Hematopoietic multipotent progenitor cell treated with erythropoietin and hydrocortisone succinate and interleukin-3 and kit ligand, for 4 days (in vitro differentiated cells): ENCODE measurements at places on chromosomes 6 and 20.

- no peak for DNase-seq
Observed at GRCh38 chr6:49522710-49523593, 23.2 kb downstream of the GLYATL3 start.

GRCh38 chr6:815348-815738 lies 122.4 kb upstream of the EXOC2 start:
- DNase-seq: no peak

DNA sequence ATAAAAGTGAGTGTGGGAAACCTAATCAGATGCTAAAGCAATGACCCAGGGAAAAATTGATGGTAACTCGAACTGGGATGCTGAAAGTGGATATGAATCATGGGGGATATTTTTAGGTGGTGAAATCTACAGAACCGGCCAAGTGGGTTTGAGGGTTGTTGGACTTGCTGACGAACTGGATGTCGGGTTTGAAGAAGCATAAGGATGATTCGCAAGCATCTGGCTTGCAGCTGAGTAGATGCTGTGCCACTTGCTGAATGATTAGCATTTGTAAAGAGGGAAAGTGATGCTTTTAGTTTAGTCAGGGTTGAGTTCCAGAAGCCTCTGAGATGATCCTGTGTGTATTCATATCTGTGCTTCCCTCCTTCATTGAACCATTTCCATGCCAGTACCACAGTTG lies 54.9 kb downstream of the UBR2 start:
- DNase-seq: no peak

- no peak for DNase-seq
Observed at GRCh38 chr6:156406099-156406498, 371.1 kb upstream of the ARID1B start.

DNA sequence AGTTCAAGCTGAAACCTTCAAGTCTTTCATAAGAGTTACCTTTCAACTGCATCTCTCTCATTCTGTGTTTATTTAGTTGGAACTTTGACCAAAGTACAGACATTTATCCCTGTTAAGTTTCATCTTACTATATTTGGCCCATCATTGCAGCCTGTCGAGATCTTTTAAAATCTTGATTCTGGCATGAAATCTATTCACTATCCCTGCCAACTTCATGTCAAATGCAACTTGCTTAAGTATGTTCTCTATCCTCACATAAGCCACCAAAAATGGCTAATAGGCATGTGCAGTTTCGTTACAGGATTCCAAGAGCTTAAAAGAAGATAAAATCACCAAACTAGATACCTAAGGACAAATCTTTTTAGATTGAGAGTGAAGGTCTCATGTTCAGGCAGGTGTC lies 117.5 kb upstream of the KCNQ5 start:
- no peak for DNase-seq

- DNase-seq: no peak
Observed at GRCh38 chr20:15288106-15288505, 950.7 kb upstream of the FLRT3 start.

GRCh38 chr20:32285621-32286371 lies 8.3 kb downstream of the KIF3B start:
- peak; percentile 93 for DNase-seq

- DNase-seq: no peak
Observed at GRCh38 chr20:19907326-19908056, 109.7 kb upstream of the NAA20 start.

GRCh38 chr6:120951258-120951657 lies 383.0 kb downstream of the TBC1D32 start:
- peak; percentile 31 for DNase-seq

GRCh38 chr6:118565311-118565960 lies 17.3 kb downstream of the PLN start:
- DNase-seq: peak; percentile 61

GRCh38 chr6:17984812-17985670 lies 2.4 kb downstream of the KIF13A start:
- DNase-seq: no peak

DNA sequence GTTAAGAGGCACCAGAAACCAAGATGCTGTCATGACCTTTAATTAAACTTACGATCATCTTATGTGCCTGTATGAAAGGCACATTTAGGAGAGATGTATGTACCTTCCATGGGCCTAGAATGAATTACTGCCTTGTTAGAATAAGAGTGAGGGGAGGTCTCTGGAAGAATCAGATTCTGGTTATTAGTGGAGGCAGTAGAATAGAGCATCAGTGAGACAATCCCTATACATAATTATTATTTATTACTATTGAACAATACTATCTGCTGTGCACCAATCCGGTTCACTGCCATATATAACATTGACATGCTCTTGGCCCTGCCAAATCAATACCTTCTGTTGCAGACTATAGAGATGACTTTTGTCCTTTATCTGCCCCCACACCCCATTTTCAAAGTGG lies 776.5 kb downstream of the DHX35 start:
- DNase-seq: no peak

- DNase-seq: no peak
Observed at GRCh38 chr6:118253741-118254140, 294.4 kb upstream of the PLN start.

DNA sequence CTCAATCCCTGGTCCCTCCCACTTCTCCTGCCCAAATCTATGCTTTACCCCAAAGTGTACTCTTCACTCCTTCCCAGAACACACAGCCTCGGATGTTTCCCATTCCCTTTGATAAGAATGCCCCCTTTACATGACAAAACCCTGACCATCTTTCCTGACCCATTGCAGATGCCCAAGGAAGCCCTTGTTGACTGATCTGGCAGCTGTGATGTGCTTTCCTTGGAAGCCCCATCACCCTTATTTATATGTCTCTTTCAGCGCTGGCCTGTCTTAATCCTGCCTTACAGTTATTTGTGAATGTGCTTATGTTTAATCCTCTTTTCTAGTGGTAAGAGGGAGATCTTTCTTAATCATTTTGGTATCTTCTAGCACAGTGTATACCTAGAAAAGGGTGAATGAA lies 523.1 kb downstream of the CD83 start:
- no peak for DNase-seq

- no peak for DNase-seq
Observed at GRCh38 chr20:38170826-38171674, 6.0 kb upstream of the TGM2 start.

DNA sequence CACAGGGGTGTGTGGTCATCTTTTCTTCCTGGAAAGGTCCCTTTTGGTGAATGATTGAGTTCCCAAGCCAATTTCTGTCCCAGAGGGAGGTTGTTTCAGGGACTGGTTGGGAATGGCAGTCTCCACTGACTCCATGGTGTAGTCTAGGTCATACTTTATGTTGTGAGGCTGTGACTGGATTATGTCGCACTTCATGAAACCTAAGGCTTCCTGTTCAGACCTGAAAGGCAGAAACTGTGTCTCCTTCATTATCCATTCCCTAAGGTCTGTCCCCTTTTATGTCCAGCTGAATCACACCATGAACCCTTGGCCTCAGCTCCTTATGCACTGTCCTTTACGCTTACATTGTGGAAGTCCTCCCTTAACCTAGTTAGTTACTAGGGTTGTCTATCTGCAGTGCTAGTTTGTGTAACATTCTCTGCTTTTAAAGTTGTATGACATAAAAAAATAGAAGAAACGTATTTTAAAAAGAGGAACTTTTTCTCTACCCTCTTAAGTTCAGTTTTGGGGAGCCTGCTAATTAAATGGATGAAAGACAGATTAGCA lies 191.3 kb downstream of the JARID2 start:
- DNase-seq: no peak

DNA sequence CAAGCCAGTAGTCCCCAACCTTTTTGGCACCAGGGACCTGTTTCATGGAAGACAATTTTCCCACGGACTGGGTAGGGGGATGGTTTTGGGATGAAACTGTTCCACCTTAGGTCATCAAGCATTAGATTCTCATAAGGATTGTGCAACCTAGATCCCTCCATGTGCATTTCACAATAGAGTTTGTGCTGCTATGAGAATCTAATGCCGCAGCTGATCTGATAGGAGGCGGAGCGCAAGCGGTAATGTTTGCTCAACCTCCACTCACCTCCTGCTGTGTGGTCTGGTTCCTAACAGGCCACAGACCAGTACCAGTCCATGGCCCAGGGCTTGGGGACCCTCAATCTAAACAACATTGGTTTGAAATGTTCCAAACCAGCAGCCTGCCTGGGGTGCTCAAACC lies 137.0 kb upstream of the STXBP5 start:
- DNase-seq: peak; percentile 38

DNA sequence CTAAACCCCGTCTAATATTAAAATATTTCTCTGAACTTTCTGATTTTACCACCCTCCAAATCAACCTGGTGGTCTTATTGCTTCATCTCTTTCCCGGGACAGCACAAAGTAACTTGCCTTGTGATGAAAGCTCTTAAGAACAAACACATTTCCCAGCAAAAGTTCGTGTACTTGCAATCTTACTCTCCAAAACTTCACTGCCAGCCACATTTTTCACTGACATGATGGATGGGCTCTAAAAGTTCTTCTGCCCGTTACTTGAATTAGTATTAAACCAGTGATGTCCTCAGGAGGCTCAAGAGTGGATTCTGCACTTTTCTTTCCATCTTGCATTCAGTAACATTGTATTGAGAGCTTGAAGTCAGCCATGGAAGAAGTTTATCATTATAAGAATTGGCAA lies 731.6 kb upstream of the GJE1 start:
- no peak for DNase-seq

DNA sequence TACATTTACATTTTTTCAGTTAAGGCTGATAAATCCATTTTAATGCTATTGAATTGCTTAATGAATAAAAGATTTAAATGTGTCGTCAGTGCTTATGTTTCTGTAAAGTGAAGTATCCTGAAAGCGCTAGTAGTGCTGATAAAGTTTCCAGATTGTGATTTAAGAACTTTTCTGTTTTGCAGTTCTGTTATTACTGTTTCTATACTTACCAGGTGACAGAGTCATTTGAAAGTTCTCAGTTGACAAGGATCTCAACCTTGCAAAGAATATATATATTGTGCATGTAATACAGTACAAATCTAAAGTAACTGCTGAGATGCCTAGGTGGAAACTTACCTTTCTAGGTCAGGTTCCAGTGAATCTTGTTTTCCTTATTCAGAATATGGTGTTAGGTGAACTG lies 201.8 kb downstream of the ARID1B start:
- no peak for DNase-seq

DNA sequence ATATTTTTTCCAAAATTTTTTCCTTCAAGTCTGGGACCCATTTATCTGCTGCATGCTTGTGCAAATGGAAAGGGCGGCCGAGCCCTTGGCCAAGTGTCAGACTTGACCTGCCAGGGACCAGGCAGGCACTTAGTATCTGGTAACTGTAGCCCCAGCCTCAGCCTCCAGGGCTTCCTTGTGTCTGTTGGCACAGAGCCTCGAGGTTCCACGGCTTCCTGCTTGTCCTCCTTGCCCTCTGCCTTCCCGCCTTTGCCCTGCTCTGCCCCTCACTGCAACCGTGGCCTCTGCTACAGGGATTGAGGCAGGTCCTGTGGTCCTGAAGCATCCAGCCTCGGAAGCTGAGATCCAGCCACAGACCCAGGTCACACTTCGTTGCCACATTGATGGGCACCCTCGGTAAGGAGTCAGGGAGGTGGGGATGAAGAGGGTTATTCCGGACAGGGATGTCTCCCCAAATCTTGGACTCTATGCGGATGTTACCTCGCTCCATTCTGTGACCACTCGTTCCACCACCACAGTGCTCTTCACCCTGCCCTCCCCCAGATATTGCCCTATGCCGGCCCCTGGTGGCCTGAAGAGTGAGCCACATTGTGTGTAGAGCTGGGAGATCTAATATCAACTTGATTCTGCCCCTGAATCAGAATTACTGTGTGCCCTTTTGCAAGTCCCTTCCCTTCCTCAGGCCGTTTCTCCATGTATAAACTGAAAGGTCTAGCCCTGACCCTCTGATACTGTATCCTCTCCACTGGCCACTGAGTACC lies 41.5 kb upstream of the SRF start:
- peak; percentile 82 for DNase-seq

GRCh38 chr6:6600875-6601274 lies 12.4 kb downstream of the LY86 start:
- no peak for DNase-seq

DNA sequence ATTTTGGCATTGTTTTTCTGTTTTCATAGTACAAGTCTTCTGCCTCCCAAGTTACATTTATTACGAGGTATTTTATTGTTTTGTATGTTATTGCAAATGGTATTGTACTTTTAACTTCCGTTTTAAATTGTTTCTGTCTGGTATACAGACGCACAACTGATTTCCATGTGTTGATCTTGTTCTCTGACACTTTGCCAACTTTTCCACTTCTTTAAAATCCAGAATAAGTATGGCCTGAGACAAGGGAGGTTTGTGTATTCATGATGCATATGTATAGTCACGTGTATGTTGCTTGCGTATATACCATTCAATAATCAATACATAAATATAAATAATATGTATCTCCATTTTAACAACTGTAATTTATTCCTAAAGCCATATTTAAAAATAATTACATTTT lies 41.2 kb downstream of the THBS2 start:
- DNase-seq: peak; percentile 31

- DNase-seq: no peak
Observed at GRCh38 chr6:123439371-123439770, 197.4 kb downstream of the TRDN start.

DNA sequence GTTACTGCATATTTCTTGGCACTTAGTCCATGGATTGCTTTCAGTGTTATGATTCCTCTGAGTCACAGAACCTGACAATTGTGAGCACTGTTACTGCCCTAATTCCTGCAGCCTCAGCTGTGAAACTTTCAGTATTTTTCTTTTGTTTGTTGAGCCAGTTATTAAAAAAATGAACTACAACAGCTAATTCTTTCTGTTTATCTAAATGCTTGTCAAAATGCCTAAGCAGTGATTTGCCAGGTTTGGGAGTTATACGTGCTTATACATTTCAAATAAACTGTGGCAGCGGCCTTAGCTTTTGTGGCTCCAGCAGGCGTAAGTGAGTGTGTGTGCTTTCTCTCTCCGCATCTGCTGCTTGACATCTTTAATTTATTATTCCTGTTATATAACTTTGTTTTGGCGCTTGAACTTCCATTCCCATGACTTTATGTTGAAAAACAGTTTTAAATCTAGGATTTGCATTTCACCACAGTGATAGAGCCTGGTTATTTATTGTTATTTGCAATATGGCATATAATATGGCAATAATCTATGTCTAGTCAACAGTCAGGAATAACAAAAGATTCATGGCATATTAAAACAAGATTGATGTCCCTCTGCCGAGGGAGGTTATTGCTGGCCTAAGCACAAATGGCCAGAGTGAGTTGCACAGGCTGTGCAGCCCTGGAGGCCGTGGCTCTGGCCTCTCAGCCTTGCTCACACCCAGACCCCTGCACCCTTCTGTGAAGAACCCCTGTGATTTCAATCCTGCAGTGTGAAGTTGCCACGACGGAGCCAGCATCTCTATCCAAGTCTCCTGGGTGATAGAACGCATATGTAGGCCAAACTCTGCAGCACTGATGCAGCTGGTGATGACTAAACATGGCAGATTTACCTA lies 303.4 kb downstream of the THBS2 start:
- DNase-seq: no peak

DNA sequence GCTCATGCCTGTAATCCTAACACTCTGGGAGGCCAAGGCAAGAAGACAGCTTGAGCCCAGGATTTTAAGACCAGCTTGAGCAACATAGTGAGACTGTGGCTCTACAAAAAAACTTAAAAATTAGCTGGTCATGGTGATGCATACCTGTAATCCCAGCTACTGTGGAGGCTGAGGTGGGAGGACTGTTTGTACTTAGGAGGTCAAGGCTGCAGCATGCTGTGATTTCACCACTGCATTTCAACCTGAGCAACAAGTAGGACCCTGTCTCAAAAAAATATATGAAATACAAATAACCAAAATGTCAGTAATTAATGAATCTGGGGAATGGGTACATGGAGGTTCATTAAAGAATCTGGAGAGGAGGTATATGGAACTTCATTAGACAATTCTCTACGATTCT lies 9.9 kb downstream of the FKBP5 start:
- DNase-seq: no peak

GRCh38 chr20:50876063-50876685 lies 55.1 kb downstream of the ADNP start:
- DNase-seq: no peak
